ENCODE measurements at places on chromosomes 11 and 22. TPM values are rescaled to one million over a fixed set of nuclear protein-coding genes. Genes with fewer than 3 reads are reported as not detected.

Gene OR6X1
- not detected for total RNA-seq

Gene PKP3
- total RNA-seq = 41.7 TPM

Gene SNX15
- 25.7 TPM for total RNA-seq

- no peaks in the 10 kb centered on the region for H3K4me1 ChIP-seq
- no peak for DNase-seq
- peaks cover 10% of the 10 kb centered on the region for H3K36me3 ChIP-seq
- no peak overlapping the region for H3K27ac ChIP-seq
- H3K27me3 ChIP-seq = no peaks in the 10 kb centered on the region
Observed at GRCh38 chr11:95891423-95892170, 32.3 kb downstream of the MTMR2 start.

DNA sequence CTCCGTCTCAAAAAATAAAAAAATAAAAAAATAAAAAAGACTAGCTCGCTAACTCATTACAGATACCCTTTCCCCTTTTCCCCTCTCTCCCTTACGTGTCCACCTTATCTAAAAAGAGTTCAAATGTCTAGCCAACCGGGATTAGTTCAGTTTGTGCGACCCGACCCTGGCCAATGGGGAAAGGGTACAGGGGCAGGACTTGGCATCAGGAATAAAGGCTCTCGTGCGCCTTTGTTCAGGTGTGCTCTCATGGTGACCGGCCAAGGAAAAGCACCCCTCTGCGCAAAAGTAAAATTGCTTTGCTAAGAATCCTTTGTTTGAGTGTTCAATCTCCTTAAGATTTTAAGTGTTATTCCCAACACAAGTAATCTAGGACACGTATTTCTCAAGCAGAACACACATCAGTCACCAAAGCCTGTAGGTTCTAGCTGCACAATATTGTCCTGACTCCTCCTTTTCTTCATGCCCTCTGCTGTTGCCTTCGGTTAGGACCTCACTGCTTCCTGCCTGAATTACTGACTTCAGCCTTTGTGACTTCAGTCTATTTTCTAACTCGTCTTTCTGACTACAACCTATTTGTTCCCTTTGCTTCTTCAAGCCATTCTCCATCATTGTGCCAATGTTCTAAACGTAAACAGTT is 20.7 kb upstream of the CECR2 start:
- H3K27ac ChIP-seq = no peak overlapping the region
- H3K27me3 ChIP-seq = no peaks in the 10 kb centered on the region
- H3K36me3 ChIP-seq = no peaks in the 10 kb centered on the region
- no peak for DNase-seq

GRCh38 chr22:43466710-43467109 is 54.9 kb downstream of the MPPED1 start:
- no peak overlapping the region for H3K4me3 ChIP-seq
- H3K4me1 ChIP-seq = no peaks in the 10 kb centered on the region
- H3K27ac ChIP-seq = no peak overlapping the region

GRCh38 chr11:116336540-116336939 is 436.2 kb downstream of the BUD13 start:
- no peak overlapping the region for H3K27ac ChIP-seq
- no peaks in the 10 kb centered on the region for H3K27me3 ChIP-seq
- 0 out of 2 replicates have a peak, but pooled peaks cover 2% of the 10 kb centered on the region for H3K36me3 ChIP-seq
- no peak overlapping the region for H3K4me3 ChIP-seq
- no peaks in the 10 kb centered on the region for H3K4me1 ChIP-seq
- peak; percentile 15 for DNase-seq

DNA sequence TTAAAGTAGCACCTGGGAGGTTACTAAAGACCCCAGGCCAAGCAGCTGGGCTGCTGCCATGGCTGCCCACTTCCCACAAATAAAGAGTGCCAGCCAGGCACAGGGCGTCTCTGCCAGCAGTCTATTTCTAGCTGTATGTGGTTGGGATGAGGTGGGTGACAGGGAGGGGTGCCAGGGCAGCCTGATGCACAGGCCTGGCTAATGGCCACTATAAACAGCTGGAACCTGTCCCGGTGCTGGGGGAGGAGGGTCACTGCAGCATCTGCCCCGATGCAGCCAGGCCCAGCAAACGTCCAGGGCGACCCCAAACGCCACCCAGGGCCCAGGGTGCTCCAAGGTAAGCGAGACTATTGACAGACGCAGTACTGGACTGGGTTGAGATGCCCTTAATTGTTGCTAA is 37.4 kb downstream of the SCUBE1 start:
- H3K27ac ChIP-seq = no peak overlapping the region
- H3K4me3 ChIP-seq = no peak overlapping the region
- H3K4me1 ChIP-seq = no peaks in the 10 kb centered on the region
- H3K36me3 ChIP-seq = no peaks in the 10 kb centered on the region

DNA sequence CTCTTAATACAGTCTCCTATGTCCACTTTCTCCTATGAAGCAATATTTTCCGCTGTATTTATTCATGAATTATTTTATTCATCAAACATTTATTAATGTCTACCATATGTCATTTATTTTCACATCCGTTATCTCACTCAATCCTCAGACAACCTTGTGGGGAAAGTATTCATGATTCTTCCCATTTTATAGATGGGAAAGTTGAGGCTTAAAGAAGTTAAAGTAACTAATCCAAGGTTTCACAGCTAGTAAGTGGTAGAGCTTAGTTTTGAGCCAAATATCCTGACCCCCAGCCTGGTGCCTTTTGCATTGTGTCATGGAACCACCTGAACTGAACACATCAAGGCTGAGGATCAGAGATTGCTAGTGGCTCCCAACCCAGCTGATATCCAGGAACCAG is 66.6 kb downstream of the ISX start:
- no peaks in the 10 kb centered on the region for H3K27me3 ChIP-seq
- no peaks in the 10 kb centered on the region for H3K36me3 ChIP-seq
- H3K4me3 ChIP-seq = no peak overlapping the region
- H3K27ac ChIP-seq = no peak overlapping the region

- DNase-seq = no peak
- H3K27ac ChIP-seq = no peak overlapping the region
- H3K4me3 ChIP-seq = no peak overlapping the region
- no peaks in the 10 kb centered on the region for H3K27me3 ChIP-seq
- no peaks in the 10 kb centered on the region for H3K4me1 ChIP-seq
- no peaks in the 10 kb centered on the region for H3K36me3 ChIP-seq
Observed at GRCh38 chr11:21426931-21427330, 757.5 kb downstream of the NELL1 start.
